IMR-90 (cell line): ENCODE measurements at places on chromosomes 4 and X. TPM values are rescaled to one million over a fixed set of nuclear protein-coding genes. Genes with fewer than 3 reads are reported as not detected.
A peak's percentile ranks its signal among the peaks of the same experiment; 100 is the strongest.

KLHL13 gene
- total RNA-seq = 12.5 and 13.6 TPM in 2 replicates

RNF175 gene
- not detected in 2 replicates for total RNA-seq

DNA sequence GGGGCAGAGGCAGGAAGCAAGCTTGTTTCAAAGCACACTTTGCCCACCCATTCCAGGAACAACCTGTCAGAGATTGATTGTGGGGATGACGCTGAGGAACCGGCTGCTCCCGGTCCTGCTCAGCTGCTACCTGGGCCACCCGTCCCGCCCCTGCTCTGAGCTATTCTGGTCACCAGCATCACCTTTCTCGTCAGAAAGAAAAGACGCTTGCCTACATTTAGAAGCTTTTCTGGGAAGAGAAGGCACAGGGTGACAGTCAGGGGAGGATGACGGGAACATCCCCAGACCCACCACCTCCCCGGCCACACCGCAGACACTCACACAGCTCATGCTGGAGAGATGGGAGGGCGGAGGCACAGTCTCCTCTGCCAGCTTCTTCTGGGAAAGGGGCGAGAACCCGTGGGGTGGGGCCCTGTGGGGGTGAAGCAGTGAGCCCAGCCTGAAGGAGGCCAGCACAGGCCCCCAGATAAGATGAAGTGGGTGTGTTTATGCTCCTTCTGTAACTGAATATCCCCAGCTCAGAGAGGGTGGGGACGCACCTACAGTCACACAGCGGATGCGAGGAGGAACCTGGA is 81.8 kb downstream of the CPZ start:
- no peak for DNase-seq

PABPC1L2B gene
- not detected in 2 replicates for total RNA-seq

- no peak for DNase-seq
Measured at GRCh38 chrX:20968996-20969395, 405.2 kb upstream of the CNKSR2 start.

DNA sequence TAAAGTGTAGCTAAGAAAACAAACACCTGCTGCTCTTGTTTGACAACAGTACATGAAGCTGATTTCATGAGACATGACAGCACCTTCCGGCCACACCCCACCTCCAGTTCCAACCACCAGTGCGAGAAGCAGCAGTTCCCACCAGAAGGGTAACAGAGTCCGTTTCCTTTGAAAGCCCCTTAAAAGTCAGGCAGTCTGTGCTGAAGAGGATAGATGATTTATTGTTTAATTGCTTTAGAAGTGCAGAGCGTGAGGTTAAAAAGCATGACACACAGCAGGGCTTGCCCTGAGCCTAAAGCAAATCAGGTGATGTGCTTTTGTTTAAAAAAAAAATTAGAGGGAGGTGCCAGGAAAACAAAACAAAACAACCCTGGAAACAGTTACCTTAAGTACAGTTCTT is 82.6 kb downstream of the HADH start:
- DNase-seq = no peak

DNA sequence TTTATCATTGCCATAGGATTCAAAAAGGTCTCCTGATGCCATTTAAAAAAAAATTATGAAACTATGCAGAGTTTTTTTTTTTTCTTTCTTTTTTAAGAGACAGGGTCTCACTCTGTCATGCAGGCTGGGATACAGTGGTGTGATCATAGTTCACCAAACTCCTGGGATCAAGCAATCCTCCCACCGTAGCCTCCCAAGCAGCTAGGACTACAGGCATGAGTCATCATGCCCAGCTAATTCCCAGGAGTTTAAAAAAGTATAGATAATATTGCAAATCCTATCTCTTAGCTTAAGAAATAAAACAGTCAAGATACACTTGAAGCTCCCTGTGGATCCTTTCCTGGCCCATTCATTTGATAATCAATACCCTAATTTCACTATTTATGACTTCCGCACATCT is 58.6 kb upstream of the PRSS48 start:
- DNase-seq = peak; percentile 53

- peak; percentile 64 for DNase-seq
Measured at GRCh38 chrX:74521961-74522751, 92.3 kb downstream of the RLIM start.

DNA sequence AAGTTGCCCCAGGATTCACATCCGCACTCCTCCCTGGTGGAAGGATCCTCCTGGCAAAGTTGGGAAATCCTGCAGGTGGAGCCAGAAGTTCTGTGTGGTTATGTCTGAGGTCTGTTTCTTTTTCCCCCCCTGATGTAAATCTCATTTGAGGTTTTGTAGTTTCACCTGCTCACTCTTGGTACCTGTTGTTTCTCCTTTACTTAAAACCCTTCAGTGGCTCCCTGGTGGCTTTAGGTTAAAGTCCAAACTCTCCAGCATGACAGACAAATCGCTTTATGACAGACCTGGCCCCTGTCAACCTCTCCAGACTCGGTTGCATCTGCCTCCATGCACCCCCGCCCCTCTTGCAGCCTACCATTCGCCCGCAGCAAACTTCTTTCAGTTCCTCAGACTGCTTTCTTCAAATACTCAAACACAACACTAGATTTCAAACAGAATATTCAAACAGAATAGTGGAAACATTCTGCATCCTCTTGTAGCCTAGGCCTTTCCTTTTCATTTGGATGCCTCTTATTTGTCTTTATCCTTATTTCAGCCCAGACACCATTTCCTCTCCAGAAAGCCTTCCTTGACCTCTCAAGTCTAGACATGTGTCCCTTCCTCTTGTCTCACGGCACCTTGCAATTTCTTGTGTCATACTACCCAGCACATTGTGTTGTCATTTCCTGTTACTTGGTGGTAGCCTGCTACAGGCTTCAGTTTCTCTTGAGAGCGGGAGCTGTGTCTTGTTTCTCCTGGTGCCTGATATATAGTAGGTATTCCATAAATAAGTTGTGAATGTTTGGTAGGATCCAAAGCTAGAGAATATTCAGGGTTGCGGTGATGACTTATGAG is 24.8 kb downstream of the IL13RA1 start:
- DNase-seq = no peak

DNA sequence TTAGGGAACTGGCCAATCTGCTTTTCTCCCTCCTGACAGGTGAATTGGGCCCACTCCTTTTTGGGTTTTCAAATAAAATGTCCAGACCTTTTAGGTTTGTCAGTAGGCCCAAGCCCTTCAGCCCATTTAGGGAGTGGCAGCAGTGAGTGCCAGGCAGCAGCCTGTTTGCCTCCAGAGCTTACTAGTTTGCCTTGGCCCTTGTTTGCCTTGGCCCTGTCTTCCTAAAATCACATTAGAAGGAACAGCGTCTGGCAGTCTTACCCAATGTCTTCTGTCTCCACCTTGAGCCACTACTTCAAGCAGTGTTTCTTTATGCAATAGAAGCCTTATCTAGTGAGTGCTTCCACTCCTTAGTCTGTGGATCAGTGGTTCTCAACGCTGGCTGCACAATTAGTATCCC is 117.1 kb downstream of the TMEM164 start:
- no peak for DNase-seq

DNA sequence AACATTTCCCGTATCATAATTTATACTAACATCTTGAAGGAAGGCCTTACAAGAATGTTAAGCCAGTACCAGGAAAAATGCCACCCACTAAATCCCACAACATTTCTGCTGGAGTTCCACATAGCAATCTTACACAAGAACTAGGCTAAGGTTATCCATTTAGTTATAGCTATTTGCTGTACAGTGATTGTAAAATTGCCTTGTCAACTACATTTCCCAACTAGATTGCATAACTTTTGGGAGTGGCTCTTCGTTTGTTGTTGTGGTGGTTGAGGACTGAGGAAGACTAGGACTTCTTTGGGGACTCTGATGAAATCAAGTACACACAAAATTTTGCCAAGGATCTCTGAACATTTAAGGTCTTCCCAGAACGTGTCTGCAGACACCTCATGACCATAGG is 8.0 kb downstream of the IBSP start:
- no peak for DNase-seq

DNA sequence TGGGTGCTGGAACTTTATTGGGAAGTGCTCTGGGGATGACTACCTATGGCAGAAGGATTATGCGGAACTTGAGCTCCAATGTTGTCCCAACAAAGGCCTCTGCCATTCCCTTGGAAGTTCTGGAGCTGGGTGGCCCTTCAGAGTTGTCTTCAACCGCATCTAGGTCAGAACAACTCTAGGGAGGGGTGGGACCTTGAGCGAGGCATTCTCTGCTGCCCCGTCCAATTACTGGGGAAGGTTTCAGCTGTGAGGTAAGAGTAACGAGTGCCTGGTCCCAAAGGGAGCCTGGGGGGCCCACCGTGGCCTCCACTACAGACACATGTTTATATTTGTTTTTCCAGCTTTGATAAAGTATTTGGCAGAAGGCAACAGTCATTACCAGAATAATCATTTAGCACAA is 79.4 kb downstream of the MAOA start:
- DNase-seq = no peak

DNA sequence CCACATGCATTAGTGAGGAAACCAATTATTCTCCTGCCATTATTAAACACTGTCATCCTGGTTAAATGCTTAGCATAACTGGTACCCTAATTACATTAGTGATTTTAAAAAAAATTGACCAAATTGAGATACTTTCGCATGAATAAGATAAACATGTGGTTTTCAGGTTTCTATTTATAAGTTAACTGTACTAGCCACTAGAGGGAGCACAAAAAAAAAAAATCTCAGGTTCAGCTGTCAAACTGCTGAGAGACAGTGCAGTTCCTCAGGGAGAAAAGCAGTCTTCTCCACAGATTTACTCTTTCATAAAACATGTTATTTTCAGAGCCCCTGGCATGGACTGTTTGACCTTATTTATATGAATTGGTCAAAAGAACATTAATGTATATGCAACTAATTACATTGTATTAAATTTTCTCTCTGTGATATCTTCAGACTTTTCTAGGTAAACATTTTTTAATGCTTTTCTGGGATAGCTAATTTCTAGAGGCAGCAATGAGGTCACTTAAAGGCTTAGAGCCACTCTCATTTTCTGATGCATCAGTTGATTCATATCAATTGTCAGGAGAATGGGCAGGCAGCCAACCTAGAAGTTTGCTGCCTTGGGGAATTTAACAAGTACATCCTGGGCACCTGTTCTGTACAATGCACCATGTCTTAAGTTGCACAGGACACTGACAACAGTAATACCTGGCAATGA is 167.5 kb downstream of the CDS1 start:
- peak; percentile 65 for DNase-seq

DUSP21 gene
- total RNA-seq = not detected in 2 replicates

DNA sequence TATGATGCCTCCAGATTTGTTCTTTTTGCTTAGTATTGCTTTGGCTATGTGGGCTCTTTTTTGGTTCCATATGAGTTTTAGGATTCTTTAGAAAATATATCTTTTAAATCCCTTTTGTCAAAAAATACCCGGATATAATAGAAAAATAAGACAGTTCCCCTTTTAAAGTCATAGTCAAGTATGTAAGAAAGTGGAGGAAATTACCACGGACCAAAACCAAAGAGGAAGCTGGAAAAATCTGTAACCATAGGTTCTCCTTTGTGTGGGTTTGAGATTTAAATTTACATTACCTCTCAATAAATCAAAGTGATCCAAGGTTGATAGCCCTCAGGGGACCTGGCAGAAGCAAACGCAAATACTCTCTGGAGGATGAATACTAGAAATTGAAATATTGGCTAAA is 58.3 kb upstream of the PACRGL start:
- no peak for DNase-seq

CTPS2 gene
- total RNA-seq = 13.1 and 16.1 TPM in 2 replicates

- no peak for DNase-seq
Measured at GRCh38 chr4:104524026-104524425, 29.3 kb upstream of the CXXC4 start.

GRCh38 chr4:5267408-5267807 is 216.1 kb downstream of the STK32B start:
- DNase-seq = peak; percentile 25

DNA sequence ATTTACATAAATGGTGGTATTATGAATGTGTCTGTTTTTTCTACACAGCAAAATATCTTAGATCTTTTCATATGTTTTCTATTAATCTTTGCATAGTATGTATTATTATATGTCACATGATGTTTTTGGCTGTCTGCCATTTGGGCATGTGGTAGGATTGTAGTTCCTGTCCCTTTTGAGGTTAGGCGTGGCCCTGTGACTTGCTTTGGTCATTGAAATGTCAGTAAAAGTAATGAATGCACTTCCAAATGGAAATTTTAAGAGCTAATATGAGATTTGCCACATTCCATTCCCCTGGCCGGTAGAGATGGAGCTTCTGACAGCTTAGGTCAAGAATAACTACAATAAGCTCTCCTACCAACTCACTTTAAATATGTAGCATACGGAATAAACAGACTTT is 45.1 kb downstream of the JADE3 start:
- no peak for DNase-seq

GRCh38 chr4:183409483-183409882 is 35.0 kb upstream of the CDKN2AIP start:
- DNase-seq = no peak

DNA sequence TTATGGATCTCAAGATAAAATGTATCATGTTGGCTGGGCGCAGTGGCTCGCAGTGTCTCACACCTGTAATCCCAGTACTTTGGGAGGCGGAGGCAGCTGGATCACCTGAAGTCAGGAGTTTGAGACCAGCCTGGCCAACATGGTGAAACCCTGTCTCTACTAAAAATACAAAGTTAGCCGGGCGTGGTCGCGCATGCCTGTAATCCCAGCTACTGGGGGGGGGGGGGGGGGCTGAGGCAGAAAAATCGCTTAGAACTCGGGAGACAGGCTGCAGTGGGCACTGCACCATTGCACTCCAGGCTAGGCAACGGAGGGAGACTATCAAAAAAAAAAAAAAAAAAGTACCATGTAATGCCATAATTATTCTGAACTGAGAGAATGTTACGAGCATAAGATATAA is 2.1 kb downstream of the RBMX start:
- no peak for DNase-seq

DNA sequence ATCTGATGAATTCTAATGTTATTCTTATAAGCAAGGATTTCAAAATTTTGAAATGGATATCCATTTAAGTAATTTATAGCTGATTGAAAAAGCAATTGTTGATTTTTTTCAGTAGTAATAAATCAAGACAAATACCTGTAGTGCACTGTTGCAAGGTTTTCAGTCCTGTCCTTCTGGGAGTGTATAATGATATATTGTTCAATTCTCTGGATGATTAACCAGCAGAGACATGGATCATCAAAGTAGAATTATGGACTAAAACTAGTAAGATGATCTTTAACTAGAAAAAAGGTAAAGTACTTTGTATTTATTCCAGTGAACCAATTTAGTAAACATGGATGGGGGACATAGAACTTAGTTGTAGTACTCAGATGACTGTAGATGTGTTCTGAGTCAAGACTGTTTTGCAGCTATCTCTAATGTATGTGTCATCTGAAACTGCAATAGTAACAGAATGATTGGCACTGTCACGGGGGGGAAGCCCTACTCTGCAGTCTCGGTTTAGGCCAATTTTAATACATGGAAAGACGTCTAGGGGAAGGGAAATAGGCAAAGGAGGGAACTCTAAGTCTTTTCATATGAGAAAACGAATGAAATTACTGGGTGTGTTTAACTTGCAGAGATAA is 121.9 kb downstream of the GLRA3 start:
- DNase-seq = no peak

GRCh38 chrX:78104447-78105176 is 564 bp downstream of the PGK1 start:
- peak; percentile 31 for DNase-seq

GRCh38 chrX:134880866-134881265 is 109.9 kb upstream of the SMIM10 start:
- peak; percentile 52 for DNase-seq

- DNase-seq = peak; percentile 59
Measured at GRCh38 chr4:4762909-4763821, 96.3 kb upstream of the MSX1 start.

CITED1 gene
- under 0.01 and 0.18 TPM in 2 replicates for total RNA-seq
